Activated CD4-positive, CD25-positive, alpha-beta regulatory T cell treated with anti-CD3 and anti-CD28 coated beads, Interleukin-2, amount 50 U/mL, for 16 hours (primary cell): ENCODE measurements at places on chromosomes 12 and 14.

- no peak for DNase-seq
These were observed 73.0 kb downstream of the TMEM132D start for GRCh38 chr12:129830796-129831195.

GRCh38 chr14:101495827-101496775, 65.2 kb upstream of the DIO3 start:
- DNase-seq = no peak

DNA sequence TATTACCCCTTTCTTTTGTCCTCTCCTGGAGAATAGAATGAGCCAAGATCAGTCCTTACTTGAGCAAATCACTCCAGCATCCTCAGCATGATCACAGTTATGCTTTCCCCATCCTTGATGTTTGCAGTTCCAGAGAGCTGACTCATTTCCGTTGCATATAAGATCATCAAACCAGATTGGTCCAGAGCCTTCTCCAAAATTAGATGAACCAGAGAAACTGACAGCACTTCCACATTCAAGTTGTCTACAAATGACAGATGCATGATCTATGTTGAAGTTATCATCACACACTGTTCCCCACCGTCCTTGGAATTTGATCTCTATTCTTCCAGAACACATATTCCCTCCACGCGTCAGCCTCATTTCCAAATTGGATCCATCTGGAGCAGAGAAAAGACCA, 4.8 kb downstream of the CD163 start:
- DNase-seq = no peak

DNA sequence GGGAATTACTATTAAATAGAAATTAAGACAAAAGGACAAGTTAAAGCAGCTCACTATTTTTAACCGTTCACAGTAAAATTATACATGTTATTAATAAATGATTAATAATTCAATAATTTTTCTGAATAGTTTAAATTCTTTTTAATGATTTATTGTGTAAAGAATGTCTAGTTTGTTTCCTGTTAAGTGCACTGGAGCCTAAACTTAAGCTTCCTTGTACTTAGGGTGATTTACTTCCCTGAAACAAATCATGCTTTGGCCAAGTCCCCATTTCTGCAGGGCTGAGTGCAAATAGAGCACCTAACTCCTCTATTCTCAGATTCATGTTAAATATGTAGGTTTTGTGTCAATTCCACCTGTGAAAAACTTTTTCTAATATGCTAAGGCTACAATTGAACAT, 188.9 kb upstream of the PDZRN4 start:
- no peak for DNase-seq

- DNase-seq = no peak
These were observed 6.8 kb downstream of the SRSF5 start for GRCh38 chr14:69773571-69774276.

- DNase-seq = no peak
These were observed 466 bp downstream of the GPRC5D start for GRCh38 chr12:12951504-12951903.

DNA sequence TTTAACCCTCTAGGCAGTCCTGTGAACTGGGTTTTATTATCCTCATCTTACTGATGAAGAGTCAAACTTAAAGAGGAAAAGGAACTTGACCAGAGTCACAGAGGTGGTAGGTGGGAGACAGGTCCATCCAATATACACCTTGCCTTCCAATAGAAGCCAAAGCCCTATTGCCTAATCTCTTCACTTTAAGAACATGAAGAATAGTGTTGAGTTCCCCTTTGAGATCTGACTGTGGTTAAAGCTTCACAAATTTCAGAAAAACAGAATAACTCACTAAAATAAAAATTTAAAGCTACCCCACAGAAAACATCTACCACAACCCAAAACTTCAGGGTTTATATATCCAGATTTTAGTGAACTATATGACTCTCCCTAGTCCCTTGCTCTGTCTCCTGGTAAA, 115.4 kb downstream of the ETV6 start:
- DNase-seq = no peak

GRCh38 chr12:12508612-12509011, 54.1 kb downstream of the DUSP16 start:
- DNase-seq = no peak

GRCh38 chr12:45975506-45975905, 14.9 kb downstream of the SCAF11 start:
- DNase-seq = no peak

GRCh38 chr12:123712780-123713319, 697 bp downstream of the ATP6V0A2 start:
- DNase-seq = no peak

DNA sequence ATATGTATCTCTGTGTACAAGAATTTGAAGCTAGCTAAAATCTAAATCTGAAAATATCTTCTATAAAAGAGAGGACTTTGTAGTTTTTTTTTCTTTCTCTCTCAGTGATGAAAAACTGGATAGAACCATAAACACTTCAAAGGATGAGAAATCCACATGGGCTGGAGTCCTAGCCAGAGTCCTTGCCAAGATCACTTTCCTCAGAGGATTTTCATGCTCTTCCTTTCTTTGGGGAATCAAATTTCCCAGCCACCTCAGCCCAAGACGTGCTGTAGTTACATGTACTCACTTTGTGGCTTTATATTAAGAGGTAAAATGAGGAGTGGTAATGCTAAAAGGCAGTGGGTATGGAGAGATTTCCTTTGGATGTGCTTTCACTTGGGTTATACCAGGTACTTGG, 110.3 kb downstream of the SLC38A1 start:
- no peak for DNase-seq

DNA sequence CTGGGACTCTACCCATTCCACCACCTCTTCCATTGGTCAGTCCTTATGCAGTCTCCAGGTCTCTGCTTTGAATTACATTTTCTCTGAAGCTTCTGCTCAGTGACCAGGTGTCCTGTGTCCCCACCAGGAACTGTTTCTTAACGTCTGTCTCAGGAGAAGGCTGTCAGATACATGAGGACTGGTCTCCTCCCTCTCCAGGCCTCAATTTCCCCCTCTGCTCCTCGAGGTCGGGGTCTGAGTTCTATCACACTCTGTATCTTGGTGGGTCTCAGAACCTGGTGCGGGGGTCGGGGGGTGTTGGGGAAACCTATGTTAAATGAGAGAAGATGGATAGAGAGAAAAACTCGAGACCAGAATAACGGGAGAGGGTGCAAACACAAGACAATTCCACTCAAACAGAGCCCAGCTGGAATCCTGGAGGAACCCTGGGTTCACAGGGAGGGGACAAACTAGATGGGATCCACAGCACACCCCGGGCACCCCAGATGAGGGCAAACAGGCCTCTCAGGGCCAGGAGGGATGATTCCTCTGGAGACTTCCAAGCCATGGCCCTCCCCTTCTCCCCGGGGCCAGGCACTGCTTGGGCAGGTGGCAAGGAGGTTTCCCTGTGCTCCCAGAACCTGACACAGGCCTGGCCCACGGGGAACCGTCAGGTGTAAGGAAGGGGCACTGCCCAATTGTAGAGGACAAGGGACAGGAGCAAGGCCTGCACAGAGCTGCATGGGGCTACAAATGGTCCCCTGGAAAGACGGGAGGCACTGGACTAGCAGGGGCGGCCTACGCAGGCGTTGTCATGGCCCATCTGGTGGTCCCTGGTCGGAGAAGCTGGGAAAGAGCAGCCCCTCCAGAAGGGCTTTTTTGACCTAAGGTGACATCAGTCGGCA, 313.2 kb upstream of the DIO3 start:
- no peak for DNase-seq

DNA sequence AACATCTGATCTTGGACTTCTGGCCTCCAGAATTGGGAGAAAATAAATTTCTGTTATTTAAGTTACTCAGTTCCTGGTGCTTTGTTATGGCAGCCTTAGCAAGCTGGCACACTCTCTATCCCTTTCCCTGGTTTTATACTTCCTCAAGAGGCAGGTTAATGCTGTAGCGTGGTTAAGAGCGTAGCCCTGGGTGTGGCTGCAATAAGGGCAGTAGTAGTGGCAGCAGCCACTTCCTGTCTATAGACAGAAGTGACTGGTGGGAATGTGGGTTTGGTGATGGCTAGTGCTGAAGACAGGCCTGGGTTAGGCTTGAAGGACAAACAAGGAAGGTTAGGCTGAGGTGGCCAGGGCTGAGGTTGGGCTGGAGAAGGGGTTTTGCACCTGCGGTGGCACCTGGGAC, 3.6 kb upstream of the LGALS3 start:
- no peak for DNase-seq

DNA sequence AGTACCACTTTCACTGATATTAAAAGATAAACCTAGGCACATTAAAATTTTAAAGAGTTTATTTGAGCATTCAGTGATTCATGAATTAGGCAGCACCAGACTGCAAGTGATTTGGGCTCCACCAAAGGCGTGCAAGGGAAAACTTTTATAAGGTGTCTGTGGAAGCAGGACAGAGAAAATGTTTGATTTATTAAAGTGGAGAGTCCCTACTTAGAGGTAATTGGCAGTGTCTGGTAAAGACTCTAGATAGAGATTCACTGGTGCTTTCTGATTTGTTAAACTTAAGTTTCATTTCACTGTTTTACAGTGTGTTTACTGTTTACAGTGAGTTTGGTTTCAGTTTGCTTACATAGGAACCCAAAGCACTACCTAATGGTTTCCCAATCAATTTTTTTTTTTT, 72.8 kb downstream of the ANKS1B start:
- DNase-seq = no peak

GRCh38 chr12:29275834-29276233, 105.1 kb downstream of the ERGIC2 start:
- DNase-seq = no peak

DNA sequence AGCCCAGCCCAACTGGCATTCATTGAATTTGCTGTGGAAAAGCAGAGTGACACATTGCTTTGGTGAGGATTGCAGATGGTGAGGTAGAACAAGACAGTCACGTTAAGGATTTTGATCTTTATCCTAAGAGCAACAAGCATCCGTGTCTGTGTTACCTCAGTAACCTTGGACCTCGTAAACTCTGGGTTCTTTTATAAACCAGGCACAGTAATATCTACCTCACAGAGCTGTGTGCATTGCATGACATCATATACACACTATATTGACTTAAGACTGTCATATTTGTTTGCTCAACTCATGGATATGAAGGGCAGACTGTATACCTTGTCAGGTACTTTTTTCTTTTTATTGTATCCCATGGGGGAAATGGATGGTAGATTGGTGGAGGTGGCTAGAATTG, 156.2 kb downstream of the ETV6 start:
- DNase-seq = no peak

DNA sequence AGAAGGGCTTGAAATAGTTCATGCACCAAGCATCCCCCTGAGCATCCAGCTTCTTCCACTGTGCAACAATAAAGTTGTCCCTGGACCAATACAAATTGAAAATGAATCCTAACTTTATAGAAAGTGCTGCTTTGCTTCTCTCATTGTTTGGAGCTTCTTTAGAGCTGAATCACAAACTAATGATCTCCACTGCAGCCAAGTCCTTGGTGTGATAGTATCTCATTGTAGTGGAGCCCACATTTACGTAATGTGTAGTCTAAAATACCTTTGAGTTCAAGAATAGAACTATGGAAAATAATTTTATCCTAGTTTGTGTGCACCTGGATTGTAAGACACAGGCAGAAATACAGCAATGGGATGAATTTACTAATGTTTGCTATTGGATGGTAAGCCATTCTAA, 319.9 kb downstream of the EGLN3 start:
- DNase-seq = no peak

DNA sequence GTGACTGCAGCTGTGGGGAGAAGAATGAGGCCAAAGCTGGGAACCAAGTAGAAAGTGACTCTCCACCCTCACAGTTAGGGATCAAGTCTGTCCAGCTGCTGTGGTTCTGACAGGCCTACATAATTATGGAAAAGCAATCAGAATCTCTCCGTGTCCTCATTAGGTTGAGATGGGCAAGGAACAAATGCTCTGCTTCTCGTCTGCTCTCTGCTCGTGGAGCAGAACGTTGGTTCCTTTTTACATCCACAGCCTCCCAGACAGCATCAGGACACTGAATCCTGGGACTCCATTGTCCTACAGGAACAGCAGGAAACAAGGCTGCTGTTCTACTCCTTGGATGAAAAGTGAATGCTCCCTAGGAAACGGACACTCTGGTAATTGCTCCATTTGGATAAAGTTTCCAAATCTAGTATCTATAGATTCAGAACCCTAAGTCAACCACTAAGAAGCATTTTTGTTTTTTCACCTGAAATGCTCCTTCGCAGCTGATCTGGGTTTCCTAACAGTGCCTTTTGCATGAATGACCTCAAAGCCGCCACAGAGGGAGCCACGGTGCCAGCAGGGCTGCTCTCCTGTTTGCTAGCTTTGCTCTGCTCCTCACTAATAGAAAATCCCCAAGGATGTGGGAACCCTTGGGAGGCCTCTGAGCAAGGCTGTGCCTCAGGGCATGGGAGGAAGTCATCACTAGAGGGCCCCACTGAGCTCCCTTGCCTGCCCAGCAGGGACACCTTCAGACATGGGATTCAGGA, 102.0 kb downstream of the EGLN3 start:
- DNase-seq = no peak

DNA sequence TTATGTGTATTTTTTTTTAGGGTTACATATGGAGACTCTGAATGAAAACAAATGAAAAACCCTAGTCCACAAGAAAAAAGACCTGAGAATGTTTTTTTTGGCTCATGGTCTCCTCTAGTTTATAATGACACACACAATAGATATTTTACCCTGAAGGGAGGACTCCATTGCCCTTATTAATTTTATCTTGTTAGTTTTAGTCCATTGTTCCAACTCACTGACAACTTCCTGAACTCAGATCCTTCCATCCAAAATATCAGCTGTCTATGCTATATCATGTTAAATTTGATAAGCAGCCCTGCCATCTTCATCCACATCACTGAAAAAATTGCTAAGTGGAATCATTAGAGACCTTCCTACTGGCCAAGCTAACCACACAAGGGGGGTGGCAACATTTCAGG, 232.1 kb downstream of the MON2 start:
- DNase-seq = no peak

GRCh38 chr14:101491841-101492240, 69.5 kb upstream of the DIO3 start:
- no peak for DNase-seq

DNA sequence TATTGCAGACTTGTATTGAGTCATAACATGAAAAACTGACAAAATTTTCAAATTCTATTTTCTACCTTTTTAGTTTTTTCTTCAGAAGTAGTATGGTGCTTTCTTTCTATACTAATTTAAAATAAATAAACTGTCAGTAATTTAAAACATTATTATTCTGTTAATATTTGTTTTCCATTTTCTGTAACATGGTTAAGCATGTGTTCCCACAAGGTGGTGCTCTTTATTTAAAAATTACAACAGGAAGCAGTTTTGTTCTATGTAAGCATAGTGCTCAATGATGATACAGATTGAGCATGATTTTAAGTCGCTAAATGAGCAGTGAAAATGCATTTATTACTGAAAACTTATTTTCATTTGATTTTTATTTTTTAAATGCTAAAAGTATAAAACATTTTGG, 114.6 kb downstream of the PPFIA2 start:
- no peak for DNase-seq

- DNase-seq = no peak
These were observed at the start of gene GPRC5D for GRCh38 chr12:12952036-12952435. GPRC5D (minus strand) TSS chr12:12952170; CDS start chr12:12950384, 1,786 bp downstream.

DNA sequence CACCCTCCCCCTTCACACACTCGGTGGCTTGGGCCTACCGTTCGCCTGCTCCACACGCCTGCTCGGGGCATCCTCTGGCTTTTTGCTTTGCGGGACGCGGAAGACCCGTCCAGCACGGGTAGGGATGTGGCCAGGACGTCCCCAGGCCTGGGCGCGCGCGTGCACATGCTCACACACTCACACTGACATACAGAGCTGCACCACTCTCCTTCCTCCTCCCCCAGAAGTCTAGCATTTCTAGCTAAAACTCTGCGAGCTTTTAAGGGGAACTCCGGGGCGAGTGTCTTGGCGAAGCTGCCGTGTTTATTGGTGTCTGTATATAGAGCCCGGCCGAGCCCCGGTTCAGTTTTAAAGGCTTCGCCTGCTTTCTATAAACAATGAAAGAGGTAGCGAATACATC, 5.0 kb downstream of the TBX5 start:
- DNase-seq = no peak

- DNase-seq = no peak
These were observed 3.5 kb upstream of the LTBR start for GRCh38 chr12:6380141-6381121.
